Activated CD4-positive, alpha-beta T cell treated with anti-CD3 and anti-CD28 coated beads, Interleukin-2, amount 10 ng/mL, durations not matched to agents 7 days and 5 days (primary cell): ENCODE measurements at places on chromosomes 7 and 10.

DNA sequence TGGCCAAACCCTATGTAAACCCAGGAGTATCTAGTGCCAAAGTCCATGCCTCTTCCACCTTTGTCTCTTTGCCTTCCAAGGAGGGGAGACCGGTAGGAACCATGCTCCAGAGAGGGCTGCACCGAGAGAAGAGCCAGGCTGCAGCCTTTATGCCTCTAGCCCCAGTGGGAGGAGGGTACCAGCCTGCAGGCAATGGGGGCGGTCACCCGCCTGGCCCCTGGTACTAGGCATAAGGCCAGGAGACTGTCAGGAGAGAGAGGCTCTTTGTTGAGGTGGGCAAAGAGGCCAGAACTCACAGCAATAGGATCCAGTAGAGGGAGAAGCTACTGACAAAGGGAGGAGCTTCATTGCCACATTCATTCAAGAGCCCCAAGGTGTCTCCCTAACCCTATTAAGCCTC is 146.6 kb upstream of the PDE1C start:
- no peak for DNase-seq

- DNase-seq = no peak
Observed at GRCh38 chr10:63003816-63004453, 129.2 kb upstream of the NRBF2 start.

- DNase-seq = no peak
Observed at GRCh38 chr10:5632446-5632845, 33.9 kb downstream of the ASB13 start.

GRCh38 chr7:95974108-95974507 is 201.8 kb downstream of the DYNC1I1 start:
- DNase-seq = no peak

DNA sequence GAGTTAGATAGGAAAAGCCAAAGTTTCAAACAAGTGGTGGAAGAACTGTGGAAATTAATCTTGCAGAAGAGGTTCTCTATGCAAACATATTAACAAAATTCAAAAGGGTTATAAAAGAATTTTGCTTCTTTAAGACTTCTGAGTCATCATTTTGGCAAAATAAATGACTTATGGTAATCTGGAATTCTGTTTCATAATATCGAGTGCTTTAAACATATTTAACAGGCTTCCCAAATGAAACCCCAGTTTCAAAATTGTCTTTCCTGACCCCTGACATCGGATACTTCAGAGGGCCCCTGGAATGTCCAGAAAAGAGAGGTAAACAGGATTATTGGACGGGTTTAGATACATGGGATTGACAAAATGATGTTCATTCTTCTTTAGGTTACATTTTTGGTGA is 444.6 kb downstream of the HTR7 start:
- no peak for DNase-seq
